Head of caudate nucleus (tissue), 42 donors: ENCODE measurements at places on chromosomes 3 and 15.

GRCh38 chr3:172313671-172314070 lies 134.6 kb downstream of the GHSR start:
- no peak for DNase-seq

DNA sequence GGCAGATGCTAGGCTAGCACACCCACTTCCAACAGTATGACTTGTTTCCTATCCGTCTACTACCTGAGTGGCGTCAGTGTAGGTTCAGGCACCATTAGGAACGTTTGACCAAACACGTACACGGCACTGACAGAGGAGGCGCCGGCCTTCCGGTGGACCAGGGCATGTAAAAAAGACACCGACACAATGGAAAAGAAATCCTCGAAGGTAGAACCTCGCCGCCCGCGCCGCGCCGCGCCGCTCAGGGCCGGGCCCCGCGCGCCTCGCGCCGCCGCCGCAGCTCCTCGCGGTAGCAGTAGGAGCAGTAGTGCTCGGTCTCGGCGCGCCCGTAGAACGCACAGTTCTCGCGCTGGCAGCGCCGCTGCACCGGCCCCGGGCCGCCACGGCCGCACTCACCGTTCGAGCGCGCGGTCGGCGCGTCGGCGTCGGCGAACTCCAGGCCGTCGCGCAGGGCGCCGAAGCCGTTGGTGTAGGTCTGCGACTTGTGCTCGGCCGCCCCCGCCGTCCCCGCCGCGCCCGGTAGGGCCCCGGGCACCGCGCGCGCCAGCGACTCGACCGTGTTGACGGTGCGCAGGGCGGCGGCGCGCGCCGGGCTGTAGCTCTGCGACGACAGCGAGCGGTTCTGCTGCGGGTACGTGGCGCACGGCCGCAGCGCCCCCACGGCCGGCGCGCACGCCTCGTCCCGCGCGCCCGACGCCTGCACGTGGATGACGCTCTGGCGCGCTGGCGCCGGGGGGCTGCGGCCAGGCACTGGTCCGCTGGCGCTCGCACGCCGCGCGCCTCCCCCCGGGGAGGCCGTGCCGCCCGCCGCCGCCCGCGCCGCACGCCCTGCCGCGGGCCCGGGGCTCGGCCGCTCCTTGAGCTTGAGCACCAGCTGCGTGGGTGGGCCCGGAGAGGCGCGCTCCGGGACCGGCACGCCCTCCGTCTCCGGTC lies 156.7 kb downstream of the KLF13 start:
- peak; percentile 12 for DNase-seq

DNA sequence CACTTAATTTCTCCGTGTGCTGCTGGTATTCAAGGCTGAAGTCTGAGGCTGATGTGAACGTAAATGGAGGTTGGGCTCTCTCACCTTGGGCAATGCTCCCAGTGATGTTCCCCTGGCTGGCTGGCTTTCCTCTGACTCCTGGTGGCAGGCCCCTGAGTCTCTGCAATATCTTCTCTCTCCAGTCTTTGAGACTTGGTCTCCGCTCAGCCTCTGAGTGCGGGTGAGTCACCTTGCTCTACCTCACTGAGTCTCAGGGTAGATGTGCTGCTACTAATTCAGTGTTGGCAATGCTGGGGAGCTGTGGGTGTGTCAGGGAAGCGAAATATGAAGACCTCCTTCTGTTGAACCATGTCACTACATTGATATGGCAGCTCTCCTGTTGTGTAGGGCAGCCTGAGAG lies 31.3 kb upstream of the TRIM59 start:
- no peak for DNase-seq

DNA sequence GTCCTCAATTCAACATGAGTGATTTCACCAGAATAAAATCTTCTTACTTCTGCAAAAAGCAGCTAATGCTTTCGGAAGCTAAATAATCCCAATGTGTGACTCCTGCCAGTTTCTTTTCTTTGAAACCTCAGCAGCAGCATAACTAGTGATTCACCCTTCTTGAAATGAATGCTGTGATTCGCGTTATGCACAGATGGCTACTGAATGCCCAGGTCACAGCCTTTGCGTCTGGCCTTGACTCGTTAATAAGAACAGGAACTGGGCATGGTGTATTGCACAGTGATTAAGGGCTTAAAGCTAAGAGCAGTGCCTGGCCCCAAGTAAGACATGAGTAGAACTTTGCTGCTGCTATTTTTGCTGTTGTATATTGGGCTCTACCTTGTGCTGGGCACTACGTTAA lies 19.0 kb downstream of the CGNL1 start:
- DNase-seq, result peak; percentile 31

DNA sequence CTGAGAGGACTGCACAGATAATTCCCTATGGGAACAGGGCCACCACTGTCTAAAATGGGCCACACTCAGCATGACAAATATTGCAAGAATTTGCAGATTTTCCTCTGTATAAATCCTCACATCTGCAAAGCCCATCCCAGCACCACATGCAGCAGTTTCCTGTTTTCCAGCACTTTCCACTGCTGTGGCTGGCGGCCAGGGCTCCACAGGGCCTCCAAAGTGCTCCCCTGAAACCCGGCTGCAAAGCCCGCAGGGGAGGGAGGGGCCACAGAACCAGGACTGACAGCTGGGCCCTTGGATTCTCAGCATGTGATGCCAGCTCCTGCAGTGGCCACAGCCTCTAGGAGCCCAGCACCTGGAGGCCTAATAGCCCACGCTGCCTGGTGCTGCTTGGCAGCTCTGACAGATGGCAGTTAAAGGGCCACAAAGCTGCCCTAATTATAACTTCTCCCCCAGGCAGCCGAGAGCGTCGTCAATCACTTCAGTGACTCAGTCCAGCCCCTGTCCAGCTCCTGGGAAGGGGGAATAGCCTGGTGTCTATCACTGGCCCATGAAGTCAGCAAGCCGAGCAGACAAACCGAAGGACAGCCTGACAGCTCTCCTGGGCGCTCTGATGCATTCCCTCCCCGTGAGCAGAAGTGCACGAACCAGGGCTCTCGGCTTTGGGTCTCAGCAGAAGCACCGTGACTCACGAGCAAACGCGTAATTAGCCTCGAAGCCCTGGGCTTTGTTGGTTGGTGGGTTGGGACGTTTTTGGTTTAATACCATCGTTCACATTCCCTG lies 4.7 kb downstream of the LRRC15 start:
- DNase-seq, result peak; percentile 33

- DNase-seq, result no peak
Measured at GRCh38 chr15:69497667-69498066, 45.0 kb downstream of the RPLP1 start.

DNA sequence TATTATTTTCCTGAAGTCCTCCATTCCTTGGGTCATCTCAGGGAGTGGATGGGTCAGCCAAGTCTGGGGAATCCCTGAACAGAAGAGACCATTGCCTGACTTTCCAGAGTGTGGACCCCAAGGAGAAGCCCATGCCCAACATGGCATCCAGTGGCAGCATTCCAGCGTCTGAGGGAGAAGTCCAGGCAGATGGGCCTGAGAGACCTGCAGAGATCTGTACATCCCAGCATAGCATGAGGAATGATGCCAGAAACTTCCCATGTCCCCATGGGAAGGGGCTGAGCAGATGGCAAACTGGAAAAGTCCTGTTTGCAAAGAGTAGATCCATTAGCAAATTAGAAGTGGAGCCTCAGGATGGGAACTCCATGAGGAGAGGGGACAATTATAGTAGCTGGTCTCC lies 17.6 kb upstream of the COLQ start:
- no peak for DNase-seq

DNA sequence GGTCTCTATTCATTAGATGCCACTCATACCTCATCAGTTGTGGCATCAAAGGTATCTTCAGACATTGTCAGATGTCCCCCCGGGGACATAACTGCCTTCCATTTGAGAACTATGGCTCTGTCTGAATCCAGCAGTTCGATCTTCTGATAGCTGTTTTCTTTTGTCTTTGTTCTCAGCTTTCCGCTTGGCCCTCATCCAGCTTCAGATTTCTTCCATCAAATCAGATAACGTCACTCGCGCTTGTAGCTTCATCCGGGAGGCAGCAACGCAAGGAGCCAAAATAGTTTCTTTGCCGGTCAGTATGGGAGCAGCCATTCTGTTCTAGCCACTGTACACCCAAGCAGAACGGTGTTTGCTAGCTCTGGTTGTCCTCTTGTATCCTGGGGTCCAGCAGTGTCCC lies 4.4 kb downstream of the NIT2 start:
- no peak for DNase-seq

GRCh38 chr3:102206511-102207031 lies 228.2 kb upstream of the ZPLD1 start:
- DNase-seq, result no peak
